ENCODE measurements at places on chromosomes 3 and 15.

DNA sequence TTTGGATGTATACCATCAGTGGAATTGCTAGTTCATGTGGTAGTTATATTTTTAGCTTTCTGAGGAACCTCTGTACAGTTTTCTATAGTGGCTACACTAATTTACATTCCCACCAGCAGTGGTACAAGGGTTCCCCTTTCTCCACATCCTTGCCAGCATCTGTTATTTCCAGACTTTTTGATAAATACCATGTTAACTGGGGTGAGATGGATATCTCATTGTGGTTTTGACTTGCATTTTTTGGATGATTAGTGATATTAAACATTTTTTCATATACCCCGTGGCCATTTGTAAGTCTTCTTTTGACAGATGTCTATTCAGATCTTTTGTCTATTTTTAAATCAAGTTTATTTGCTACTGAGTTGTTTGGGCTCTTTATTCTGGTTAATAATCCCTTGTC lies 455.6 kb upstream of the RARB start:
- DNase-seq = no peak

DNA sequence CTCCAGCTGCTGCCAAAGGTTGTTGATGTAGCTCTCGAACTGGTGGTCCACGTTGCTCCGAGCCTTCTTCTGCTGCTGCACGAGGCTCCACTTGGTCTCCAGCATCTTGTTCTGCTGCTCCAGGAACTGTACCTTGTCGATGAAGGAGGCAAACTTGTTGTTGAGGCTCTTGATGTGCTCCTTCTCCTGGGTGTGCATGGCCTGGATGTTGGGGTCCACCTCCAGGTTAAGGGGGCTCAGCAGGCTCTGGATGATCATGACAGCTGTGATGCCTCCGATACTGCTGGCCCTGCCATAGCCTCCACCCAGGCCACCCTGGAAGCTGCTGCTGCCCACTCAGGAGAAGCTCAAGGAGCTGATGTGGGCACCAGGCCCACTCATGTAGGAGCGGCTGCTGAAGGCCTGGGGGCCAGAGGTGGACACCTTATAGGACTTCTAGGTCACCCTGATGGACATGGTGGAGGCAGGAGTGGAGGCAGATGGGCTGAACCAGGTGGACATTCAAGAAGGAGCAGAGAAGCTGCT lies 14.9 kb upstream of the PSTPIP1 start:
- no peak for DNase-seq

- no peak for DNase-seq
Measured at GRCh38 chr15:36529296-36530011, 50.0 kb upstream of the CDIN1 start.

- no peak for DNase-seq
Measured at GRCh38 chr3:24195504-24196230, 250.6 kb downstream of the NR1D2 start.

- no peak for DNase-seq
Measured at GRCh38 chr3:190001426-190001825, 119.3 kb downstream of the P3H2 start.

Measured in activated naive CD4-positive, alpha-beta T cell treated with anti-CD3 and anti-CD28 coated beads, Interleukin-2, amount 10 ng/mL, durations not matched to agents 7 days and 5 days (primary cell).